Uterus (tissue), 4 donors: ENCODE measurements at places on chromosomes 1 and 21. TPM values are rescaled to one million over a fixed set of nuclear protein-coding genes. Genes with fewer than 3 reads are reported as not detected.

DNA sequence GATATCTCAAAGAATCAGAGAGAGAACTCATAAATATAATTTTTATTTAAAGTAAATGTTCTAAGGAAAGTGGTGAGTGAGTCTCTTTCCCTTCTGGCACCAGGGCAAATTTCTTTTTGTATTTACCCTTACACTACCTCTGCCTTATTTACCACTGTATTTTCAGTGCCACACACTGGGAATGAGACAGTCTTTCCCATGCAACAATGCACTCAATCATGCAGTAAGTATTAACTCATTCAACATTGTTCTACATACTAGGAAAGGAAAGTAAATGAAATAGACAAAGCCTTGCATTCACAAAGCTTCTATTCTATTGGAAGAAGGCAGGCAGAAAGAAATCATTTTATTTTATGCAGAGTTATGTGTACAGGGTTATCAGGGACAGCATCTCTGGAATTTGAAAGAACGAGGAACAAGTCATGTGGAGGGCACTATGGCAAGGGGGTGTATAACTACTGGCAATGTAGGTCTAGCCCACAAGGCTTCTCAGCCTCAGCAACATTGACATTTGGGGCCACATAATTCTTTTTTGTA, 129.8 kb upstream of the PRDX6 start:
- H3K36me3 ChIP-seq, result no peaks in the 10 kb centered on the region
- H3K4me3 ChIP-seq, result no peak overlapping the region
- DNase-seq, result no peak
- H3K27me3 ChIP-seq, result no peaks in the 10 kb centered on the region
- no peaks in the 10 kb centered on the region for H3K4me1 ChIP-seq

DNA sequence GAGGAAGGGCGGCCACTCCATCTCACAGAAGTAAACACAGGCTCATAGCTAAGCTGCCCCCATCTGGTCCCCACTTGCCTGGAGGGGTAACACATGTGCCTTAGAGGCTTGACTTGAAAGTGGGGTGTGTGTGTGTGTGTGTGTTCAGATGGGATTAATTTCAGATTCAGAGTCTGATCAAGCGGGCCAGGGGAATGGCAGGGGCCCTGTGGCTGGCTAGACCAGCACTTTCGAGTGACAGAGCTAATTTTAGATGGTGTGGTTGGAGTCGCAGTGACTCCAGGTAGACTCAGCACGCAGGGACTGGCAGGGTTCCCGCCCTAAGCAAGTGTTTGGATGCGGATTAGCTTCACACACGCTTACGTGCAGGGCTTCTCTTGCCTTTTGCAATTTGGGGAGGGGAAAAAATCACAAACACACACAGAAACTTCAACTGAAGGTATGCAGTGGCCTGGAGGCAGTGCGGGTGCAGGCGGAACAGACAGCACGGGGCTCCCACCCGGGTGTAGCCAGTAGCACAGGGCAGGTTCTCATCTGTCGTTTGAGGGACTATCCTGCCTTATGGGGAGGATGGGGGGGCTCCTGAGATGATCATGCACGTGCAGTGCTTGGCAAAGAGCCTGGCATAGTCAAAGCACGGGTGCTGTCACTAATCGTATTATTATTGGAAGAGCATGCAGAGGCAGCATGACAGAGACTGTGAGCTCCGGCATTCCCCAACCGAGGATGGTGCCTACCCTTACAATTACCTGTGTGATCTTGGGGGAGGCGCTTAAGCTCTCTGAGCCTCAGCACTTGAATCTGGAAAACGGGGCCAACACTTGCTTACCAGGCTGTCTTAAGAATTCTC, 1.3 kb downstream of the EDN2 start:
- peaks cover 6% of the 10 kb centered on the region for H3K4me1 ChIP-seq
- no peaks in the 10 kb centered on the region for H3K27me3 ChIP-seq
- no peak overlapping the region for H3K4me3 ChIP-seq
- H3K36me3 ChIP-seq, result no peaks in the 10 kb centered on the region

DNA sequence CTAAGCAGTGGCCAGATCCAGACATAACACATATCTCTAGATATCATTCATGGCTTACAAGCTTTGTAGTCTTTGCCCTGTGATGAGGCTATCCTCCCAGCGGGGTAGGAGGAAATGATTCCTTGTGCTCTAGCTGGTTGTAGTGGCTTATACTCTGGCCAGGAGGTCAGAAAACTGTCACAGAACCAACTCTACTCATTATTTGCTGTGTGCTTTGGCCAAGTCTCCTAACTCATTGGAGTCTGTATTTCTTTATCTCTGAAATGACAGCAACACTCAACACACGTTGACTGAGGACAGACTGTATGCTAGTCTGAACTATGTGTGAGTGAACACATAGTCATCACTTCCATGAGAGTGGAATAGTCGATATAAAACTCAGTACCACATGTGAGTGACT, 116.7 kb upstream of the F3 start:
- no peak for DNase-seq
- no peak overlapping the region for H3K27ac ChIP-seq

DNA sequence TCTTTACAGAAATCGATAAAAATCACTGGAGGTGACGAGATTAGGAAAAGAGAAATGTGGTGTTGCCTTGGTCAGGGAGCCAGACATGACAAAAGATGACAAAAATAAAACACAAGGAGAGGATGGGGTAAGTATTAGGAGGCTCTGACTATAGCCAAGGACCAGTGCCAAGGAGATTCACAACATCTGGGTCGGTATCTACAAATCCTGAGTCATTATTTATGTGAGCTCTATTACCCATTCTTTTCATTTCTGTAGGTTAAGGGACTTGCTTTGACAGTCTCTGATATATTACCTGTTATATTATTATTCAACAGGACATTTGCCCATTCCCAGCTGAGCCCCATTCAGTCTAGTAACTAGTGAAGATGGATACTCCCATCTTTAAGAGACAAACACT, 120.8 kb downstream of the TYW3 start:
- H3K4me3 ChIP-seq, result no peak overlapping the region
- H3K4me1 ChIP-seq, result no peaks in the 10 kb centered on the region
- DNase-seq, result no peak
- H3K27ac ChIP-seq, result no peak overlapping the region
- H3K27me3 ChIP-seq, result no peaks in the 10 kb centered on the region
- no peaks in the 10 kb centered on the region for H3K36me3 ChIP-seq

The F5 gene
- under 0.01 TPM for total RNA-seq

The CRABP2 gene
- 11.0 TPM for total RNA-seq
